Progenitor cell of endocrine pancreas (in vitro differentiated cells): ENCODE measurements at places on chromosomes 5 and 9. TPM values are rescaled to one million over a fixed set of nuclear protein-coding genes. Genes with fewer than 3 reads are reported as not detected.

DNA sequence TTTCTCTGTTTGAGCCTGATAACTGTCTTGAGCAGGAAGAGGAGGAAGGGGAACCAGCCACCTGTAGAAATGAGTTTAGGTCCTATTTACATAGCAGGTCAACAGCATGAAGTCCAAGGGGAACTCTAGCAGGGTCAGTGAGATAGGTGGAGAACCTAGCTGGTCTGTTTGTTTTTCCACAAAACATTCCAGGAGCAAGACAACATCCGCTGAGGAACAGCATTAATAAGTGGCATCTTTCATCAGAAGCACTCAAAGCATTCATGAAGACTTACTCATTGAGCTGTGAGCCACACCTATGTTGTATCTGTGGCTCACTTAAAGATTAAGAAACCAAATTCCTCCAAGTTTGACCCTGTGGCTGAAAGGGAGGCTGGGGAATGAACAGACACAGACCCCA is 115.9 kb downstream of the ACTBL2 start:
- no peak overlapping the region for H3K4me3 ChIP-seq
- peaks cover 3% of the 10 kb centered on the region for H3K27me3 ChIP-seq
- H3K27ac ChIP-seq, result no peak overlapping the region
- H3K36me3 ChIP-seq, result no peaks in the 10 kb centered on the region

The IFNA2 gene
- not detected in 2 replicates for total RNA-seq

- DNase-seq, result no peak
- no peak overlapping the region for H3K27ac ChIP-seq
- H3K27me3 ChIP-seq, result no peaks in the 10 kb centered on the region
- peaks cover 2% of the 10 kb centered on the region for H3K4me1 ChIP-seq
Observed at GRCh38 chr5:91219091-91219802, 163.9 kb downstream of the ARRDC3 start.

- H3K4me3 ChIP-seq, result no peak overlapping the region
- H3K4me1 ChIP-seq, result peaks cover 23% of the 10 kb centered on the region
- no peaks in the 10 kb centered on the region for H3K36me3 ChIP-seq
- H3K27ac ChIP-seq, result peak overlapping the region; percentile 51
Observed at GRCh38 chr5:16585041-16585667, 31.6 kb downstream of the RETREG1 start.

- H3K27ac ChIP-seq, result peak overlapping the region; percentile 80
- peak overlapping the region; percentile 95 for H3K4me3 ChIP-seq
- no peak for DNase-seq
Observed at GRCh38 chr5:180807654-180808414, 5.2 kb upstream of the MGAT1 start.

DNA sequence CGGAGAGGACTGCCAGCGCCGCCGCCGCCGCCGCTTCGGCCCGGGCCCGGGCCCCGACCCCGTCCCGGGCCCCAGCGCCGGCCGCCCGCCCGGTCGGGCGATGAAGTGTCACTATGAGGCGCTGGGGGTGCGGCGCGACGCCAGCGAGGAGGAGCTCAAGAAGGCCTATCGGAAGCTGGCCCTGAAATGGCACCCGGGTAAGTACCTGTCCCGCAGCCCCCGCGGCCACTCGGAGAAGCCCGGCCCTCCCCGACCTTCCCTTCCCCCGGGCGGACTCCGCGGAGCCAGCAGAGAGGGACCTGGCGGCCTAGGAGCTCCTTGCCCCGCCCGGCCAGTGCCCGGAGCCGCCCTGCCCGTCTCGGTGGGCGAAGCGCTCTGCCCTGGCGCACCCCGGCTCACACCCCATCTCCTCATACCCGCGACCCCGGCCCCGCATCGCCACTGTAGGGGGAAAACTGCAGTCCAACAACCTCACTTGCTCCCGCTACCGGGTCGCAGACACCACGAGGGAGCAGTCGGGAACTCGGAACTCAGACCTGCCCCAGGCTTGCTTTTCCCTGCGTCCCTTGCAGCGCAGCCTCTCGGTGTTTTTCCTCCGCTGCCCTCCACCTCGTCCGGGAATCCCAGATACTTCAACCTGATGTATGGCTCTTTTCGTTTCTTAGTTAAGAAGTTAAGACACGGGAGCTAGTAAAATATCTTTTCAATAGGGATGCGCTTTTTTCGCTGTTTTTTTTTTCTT is 532 bp downstream of the DNAJC21 start:
- H3K36me3 ChIP-seq, result peaks cover 10% of the 10 kb centered on the region
- DNase-seq, result peak; percentile 69
- H3K4me3 ChIP-seq, result peak overlapping the region; percentile 99
- H3K27me3 ChIP-seq, result no peaks in the 10 kb centered on the region
- peak overlapping the region; percentile 99 for H3K27ac ChIP-seq
- H3K4me1 ChIP-seq, result peaks cover 16% of the 10 kb centered on the region

DNA sequence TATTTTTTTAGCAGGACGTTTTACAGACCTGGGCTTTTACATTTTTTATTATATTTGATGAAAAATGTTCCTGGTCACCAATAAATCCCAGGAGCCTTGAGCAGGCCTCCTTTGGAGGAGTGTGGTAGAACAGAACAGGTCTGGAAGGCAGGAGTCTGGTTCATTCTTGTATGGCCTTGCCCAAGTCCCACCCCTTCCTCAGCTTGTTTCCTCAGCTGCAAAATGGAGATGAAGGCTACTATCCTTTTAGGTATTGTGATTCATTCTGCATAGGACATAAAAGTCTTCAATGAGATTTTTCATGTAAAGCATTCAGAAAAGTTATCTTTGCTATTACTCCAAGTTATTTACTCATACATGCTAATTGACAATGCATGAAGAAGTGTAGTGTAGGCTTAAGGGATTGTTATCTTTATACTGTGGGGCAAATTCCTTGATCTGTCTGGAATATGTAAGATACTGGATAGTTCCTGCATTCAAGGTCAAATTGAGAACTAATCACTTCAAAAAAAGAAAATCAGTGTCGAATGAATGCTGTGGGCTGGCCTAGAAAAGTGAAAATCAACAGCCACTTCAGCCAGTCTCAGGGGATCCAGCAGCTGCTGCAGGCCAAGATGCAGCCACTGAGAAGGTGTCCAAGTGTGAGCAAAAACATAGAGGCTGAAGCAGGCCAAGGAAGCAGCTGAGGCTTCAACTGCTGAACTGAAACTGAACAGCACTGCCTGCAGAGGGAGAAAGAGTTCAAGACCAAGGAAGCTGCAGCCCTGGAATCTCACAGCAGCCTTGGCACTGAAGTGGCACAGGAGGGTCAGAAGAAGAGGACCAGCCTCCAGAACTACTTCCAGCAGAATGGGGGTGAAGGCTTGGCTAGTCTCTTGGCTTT is 15.5 kb upstream of the SLC36A3 start:
- no peak for DNase-seq
- H3K36me3 ChIP-seq, result no peaks in the 10 kb centered on the region
- H3K4me3 ChIP-seq, result no peak overlapping the region
- no peaks in the 10 kb centered on the region for H3K4me1 ChIP-seq

GRCh38 chr9:136629879-136630661 is 32.6 kb upstream of the EGFL7 start:
- peaks cover 5% of the 10 kb centered on the region for H3K27me3 ChIP-seq
- peak overlapping the region; percentile 26 for H3K4me3 ChIP-seq
- no peak overlapping the region for H3K27ac ChIP-seq
- DNase-seq, result peak; percentile 73
- no peaks in the 10 kb centered on the region for H3K36me3 ChIP-seq

- H3K4me3 ChIP-seq, result no peak overlapping the region
- H3K27me3 ChIP-seq, result no peaks in the 10 kb centered on the region
- H3K4me1 ChIP-seq, result no peaks in the 10 kb centered on the region
- DNase-seq, result no peak
- H3K36me3 ChIP-seq, result no peaks in the 10 kb centered on the region
Observed at GRCh38 chr5:54411176-54411575, 44.3 kb upstream of the HSPB3 start.

- H3K36me3 ChIP-seq, result peaks cover 3% of the 10 kb centered on the region
- DNase-seq, result no peak
- no peaks in the 10 kb centered on the region for H3K27me3 ChIP-seq
Observed at GRCh38 chr9:4741365-4742089, 525 bp upstream of the AK3 start.

- no peak for DNase-seq
- no peaks in the 10 kb centered on the region for H3K4me1 ChIP-seq
- no peak overlapping the region for H3K4me3 ChIP-seq
Observed at GRCh38 chr5:178808886-178809285, 50.9 kb upstream of the ZNF354B start.

DNA sequence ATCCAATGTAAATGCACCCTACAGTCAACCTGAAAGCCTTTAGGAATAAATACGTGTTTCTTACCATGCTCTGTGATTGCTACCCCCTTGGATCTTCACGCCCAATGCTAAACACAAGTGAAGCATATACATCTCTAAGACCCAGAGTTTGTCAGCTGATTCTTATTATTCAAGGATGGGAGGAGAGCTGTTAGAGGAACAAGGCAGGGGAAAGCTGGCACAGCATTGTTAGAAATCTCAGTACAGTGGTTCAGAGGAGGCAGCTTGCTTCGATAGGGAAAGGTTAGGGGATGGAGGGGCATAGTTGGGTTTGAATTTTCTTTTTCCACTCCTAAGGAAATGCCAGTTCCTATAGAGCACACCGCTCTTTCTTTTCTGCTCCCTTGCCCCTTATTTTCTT is 16.7 kb upstream of the TAF11L2 start:
- H3K4me1 ChIP-seq, result peaks cover 2% of the 10 kb centered on the region
- H3K27ac ChIP-seq, result no peak overlapping the region
- no peaks in the 10 kb centered on the region for H3K27me3 ChIP-seq
- no peak for DNase-seq
- H3K36me3 ChIP-seq, result no peaks in the 10 kb centered on the region

DNA sequence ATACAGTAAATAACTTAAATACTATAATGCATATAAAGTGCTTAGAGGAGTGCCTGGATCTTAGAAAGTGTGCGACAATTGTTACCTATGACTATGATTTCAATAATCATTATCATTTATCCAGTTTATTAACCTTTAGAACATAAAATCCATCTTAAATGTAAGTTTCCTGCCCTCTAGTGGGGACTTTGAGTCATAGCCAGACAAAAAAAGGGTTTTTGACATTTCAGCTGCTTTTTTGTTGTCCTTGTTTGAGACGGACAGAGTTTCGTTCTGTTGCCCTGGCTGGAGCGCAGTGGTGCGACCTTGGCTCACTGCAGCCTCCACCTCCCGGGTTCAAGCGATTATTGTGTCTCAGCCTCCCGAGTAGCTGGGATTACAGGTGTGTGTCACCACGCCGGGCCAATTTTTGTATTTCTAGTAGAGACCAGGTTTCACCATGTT is 9.7 kb upstream of the C9orf152 start:
- no peak for DNase-seq
- H3K36me3 ChIP-seq, result no peaks in the 10 kb centered on the region
- peaks cover 10% of the 10 kb centered on the region for H3K27me3 ChIP-seq
- H3K4me3 ChIP-seq, result no peak overlapping the region

DNA sequence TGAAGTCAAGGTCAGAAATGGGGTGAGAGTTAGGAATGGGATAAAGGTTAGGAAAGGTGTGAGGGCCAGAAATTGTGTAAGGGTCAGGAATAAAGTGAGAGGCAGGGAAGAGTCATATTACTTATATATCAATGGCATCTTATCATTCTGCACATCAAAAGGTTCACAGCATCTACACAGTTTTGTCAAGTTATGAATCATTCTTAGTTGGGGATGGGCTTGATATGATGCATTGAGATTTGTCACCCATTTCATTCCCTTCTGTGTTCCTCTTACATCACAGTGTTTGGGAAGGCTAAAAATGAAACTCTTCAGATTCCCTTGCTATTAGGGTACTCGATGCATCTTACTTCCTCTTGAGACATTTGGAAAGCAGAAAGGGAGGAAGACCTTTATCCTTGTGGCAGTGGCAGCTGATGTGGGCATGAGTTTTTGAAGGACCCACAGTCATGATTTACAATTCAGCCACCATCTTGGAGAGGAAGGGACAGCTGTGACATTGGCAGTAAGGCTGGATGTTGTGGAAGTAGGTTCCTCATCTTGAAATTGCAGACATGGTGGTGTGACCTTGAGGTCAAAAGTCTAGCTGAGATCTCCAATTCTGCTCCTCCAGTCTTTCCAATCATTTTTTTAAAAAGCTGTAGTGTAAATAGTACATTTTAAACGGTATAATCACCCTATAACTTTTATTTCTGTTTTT is 24.2 kb upstream of the NPR3 start:
- DNase-seq, result no peak
- H3K27me3 ChIP-seq, result no peaks in the 10 kb centered on the region
- no peak overlapping the region for H3K27ac ChIP-seq
- no peaks in the 10 kb centered on the region for H3K36me3 ChIP-seq

The PLEKHG4B gene
- total RNA-seq, result 56.8 and 59.5 TPM in 2 replicates

GRCh38 chr5:10460252-10460906 is 18.7 kb downstream of the ROPN1L start:
- H3K4me1 ChIP-seq, result peaks cover 2% of the 10 kb centered on the region
- DNase-seq, result no peak
- peaks cover 33% of the 10 kb centered on the region for H3K27me3 ChIP-seq
- H3K27ac ChIP-seq, result no peak overlapping the region
- H3K36me3 ChIP-seq, result no peaks in the 10 kb centered on the region

DNA sequence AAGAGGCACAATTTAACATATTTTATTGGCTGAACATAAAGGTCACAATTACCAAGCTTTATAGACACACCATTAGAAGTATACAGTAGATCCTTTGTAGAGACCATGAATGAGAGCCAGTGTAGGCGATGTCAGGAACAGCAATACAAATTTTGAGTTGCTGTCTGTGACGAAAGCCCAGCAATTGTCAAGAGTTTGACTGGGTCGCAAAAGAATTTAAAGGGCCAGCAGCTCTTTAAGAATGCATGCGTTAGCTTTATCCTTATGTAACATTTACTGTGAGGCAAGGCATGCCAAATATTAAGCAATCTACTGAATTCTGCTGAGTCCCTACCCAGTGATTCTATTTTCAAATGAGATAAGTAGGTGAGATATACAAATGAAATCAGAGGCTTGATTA is 236.9 kb downstream of the ARRDC3 start:
- H3K36me3 ChIP-seq, result peaks cover 10% of the 10 kb centered on the region
- H3K4me3 ChIP-seq, result no peak overlapping the region
- H3K27ac ChIP-seq, result no peak overlapping the region
- H3K4me1 ChIP-seq, result peaks cover 9% of the 10 kb centered on the region

- no peak overlapping the region for H3K4me3 ChIP-seq
- peaks cover 4% of the 10 kb centered on the region for H3K4me1 ChIP-seq
- H3K27me3 ChIP-seq, result peaks cover 27% of the 10 kb centered on the region
- H3K36me3 ChIP-seq, result no peaks in the 10 kb centered on the region
- no peak overlapping the region for H3K27ac ChIP-seq
Observed at GRCh38 chr9:89621031-89621430, 16.2 kb downstream of the GADD45G start.

The PCDHGB3 gene
- total RNA-seq, result 0.60 and 0.73 TPM in 2 replicates

The TCERG1 gene
- total RNA-seq, result 113 and 121 TPM in 2 replicates

The STPG3 gene
- not detected in 2 replicates for total RNA-seq

- peaks cover 13% of the 10 kb centered on the region for H3K4me1 ChIP-seq
- no peak overlapping the region for H3K27ac ChIP-seq
- H3K27me3 ChIP-seq, result no peaks in the 10 kb centered on the region
- DNase-seq, result no peak
Observed at GRCh38 chr9:13529321-13530104, 250.0 kb upstream of the MPDZ start.

The KIF27 gene
- 22.5 and 24.6 TPM in 2 replicates for total RNA-seq

GRCh38 chr5:54772684-54773083 is 212.7 kb downstream of the ESM1 start:
- no peaks in the 10 kb centered on the region for H3K4me1 ChIP-seq
- no peak overlapping the region for H3K27ac ChIP-seq
- H3K36me3 ChIP-seq, result no peaks in the 10 kb centered on the region
- no peaks in the 10 kb centered on the region for H3K27me3 ChIP-seq
- H3K4me3 ChIP-seq, result no peak overlapping the region

- H3K27me3 ChIP-seq, result no peaks in the 10 kb centered on the region
- H3K36me3 ChIP-seq, result no peaks in the 10 kb centered on the region
- no peaks in the 10 kb centered on the region for H3K4me1 ChIP-seq
- no peak overlapping the region for H3K27ac ChIP-seq
- DNase-seq, result no peak
- H3K4me3 ChIP-seq, result no peak overlapping the region
Observed at GRCh38 chr5:22351178-22351577, 502.0 kb downstream of the CDH12 start.
